ENCODE measurements at places on chromosomes 7 and 10.

DNA sequence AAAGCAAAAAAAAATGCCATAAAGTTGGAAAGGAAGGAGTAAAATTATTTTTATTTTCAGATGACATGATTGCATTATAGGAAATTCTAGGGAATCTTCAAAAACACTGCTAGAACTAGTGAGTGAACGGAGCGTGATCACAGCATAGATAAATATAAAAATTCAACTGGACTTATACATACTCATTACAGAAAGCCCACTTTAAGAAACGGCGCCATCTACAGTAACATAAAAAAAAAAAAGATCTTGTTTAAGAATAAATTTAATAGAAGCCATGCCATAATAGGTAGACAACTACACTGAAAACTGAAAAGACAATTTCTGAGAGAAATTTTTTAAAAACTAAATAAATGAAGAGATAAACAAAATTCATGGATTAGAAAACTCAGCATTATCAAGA, 623.1 kb upstream of the MGMT start:
- ATAC-seq = no peak

DNA sequence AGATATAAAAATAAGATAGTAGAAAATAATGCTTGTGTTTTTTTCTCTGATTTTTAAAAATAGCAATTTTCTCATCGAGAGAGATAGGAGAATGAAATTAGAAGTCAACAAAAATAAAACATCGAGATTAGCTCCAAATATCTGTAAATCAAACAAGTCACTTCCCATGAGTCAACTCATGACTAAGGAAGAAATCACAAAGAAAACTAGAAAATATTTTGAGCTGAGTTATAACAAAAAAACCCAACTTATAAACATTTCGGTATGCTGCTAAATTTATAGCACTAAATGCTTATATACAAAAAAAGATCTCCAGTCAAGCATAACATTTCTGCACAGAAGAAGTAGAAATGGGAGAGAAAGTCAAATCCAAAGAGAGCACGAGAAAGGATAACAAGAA, 140.1 kb downstream of the ITGA8 start:
- no peak for ATAC-seq

DNA sequence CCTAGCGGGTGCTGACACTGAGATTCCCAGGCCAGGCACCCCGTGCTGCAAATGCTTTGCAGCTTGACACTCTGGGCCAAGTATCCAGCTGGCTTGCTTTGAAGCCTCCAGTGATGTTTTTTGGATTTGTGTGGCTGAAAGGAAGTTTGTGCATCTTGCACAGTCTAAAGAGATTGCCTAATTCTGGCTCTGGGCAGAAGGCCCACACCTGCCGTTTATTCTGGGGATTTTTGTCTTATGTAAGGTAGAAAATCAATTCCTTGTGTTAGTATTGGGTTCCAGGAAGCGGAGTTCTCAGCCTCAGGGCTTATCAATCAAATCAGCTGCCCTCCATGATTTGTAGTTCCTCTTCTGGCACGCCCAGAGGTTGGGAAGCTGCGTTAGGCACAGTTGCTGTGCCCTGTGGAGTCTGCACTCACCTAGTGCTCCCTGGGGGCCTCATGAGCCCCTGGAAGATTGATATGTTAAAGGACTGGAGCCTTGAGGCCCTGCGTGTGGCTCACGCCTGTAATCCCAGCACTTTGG, 8.4 kb upstream of the PURB start:
- no peak for ATAC-seq

GRCh38 chr10:116765648-116766081, 23.3 kb upstream of the HSPA12A start:
- ATAC-seq = no peak

GRCh38 chr7:158861936-158862704, 5.8 kb downstream of the DYNC2I1 start:
- no peak for ATAC-seq

GRCh38 chr7:3984456-3984855, 683.4 kb downstream of the SDK1 start:
- no peak for ATAC-seq

GRCh38 chr7:46162609-46163008, 241.5 kb upstream of the IGFBP3 start:
- ATAC-seq = no peak

DNA sequence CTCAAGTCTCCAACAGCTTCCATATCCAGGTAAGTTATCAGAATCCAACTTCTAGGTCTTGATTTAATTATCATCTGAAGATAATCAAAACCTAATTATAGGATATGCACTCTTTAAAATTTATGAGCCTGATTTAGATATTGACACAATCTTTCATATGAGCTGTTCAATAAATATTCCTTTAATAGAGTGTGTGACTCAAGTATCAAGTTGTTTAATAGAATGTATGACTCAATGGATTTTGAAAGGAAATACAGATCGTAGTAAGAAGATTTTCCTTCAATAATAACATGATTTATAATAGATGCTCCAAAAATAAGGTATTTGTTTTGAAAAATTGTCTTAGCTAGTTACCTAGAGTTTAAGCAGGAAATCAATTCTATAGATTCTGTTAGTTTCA, 97.8 kb downstream of the ABCA13 start:
- no peak for ATAC-seq

GRCh38 chr7:2154121-2154520, 78.6 kb downstream of the MAD1L1 start:
- no peak for ATAC-seq

DNA sequence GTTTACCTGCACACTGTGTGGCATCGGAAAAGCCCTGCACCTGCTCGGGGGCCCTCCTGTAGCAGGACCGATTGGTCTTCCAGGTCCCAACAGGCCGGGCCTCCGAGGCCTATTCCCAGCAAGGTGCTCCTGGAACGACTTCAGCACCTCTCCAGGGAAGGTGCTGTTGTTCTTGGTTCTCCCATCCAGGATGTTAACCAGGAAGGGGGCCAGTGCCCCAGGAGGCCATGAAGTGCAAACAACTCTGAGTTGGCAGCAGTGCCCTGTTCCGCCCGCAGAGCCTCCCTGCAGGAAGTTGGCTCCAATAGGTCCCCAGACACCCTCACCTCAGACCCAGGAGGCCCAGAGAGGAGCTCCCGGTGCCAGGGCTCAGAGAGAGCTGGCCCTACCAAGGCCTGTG, 64.0 kb upstream of the DUSP5 start:
- ATAC-seq = no peak

GRCh38 chr7:130654850-130655249, 13.7 kb downstream of the COPG2 start:
- ATAC-seq = no peak

- ATAC-seq = no peak
Observed at GRCh38 chr10:15780353-15781135, 60.8 kb upstream of the ITGA8 start.

DNA sequence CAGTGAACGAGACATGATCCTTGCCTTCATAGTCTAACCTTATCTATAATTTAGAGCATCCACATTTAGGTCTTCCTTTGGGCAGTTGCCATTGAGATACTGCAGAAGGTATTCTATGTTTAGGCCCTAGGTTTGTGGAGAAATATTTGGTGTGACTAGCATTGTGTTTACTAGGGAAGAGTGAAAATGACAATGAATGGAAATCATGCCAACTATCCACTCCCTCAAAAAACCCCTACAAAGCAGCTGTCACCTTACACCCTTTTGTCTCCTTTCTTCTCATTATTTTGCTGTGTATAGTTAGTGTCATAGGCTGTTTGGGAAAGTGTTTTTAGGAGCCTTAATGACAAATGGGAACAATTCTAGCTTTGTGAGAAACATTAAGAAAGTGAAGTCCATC, 3.2 kb downstream of the CCNJ start:
- no peak for ATAC-seq

DNA sequence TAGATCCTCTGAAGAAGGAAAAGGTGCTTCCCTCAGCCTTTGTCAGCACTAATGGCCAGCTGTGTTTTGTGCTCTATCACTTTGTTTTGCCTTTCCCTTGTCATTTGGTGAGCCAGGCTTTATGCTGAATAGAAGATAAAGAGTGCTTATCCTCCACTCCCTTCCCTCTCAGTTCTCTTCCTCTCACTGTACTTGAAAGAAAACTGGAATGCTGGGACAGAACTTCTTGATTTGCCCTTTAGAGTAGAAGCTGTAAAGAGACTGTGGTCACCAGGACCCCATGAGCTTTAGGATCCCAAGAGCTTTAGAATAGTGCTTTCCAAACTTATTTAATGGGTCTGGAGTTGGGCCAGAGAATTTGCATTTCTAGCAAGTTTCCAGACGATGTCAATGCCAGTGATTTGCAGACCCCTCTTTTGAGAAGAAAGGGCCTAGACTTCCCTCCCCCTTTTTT, 81.4 kb downstream of the LRRC4 start:
- ATAC-seq = no peak

- peak; percentile 54 for ATAC-seq
Observed at GRCh38 chr10:79021948-79022499, 46.7 kb upstream of the ZMIZ1 start.

- no peak for ATAC-seq
Observed at GRCh38 chr7:16908561-16908960, 26.8 kb upstream of the AGR3 start.
